ENCODE measurements at places on chromosomes 11 and 22.

DNA sequence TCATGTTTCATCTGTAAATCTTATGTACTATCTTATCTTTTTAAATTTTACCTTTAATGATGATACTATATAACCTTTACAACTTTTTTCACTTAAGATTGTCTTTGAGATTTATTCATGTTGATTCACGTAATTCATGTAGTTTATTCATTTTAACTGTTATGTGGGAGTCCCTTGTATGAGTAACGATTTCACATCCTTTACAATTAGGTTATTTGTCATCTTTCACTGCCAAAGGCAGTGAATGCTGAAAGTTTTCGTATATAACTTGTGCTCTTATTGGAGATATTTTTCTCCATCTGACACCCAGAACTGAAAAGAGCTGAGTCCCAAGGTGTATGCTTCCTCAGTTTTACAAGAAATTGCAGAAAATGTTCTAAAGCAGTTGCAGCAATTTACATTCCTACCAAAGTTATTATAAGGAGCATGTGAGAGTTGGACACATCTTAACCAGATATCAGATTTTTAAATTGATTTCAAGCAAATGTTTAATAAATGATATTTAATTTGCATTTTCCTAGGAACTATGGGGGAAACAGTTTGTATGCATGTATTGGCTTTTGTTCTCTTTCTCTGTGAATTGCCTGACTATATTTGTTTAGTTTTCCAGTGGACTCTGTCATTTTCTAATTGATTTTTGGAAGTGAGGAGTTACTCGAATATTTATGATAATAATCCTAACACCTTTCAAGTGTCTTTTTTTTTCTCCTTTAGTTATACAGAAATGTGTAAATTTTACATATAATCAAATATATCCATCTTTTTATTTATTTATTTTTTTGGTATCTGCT lies 6.4 kb downstream of the ARL14EP start:
- no peak for DNase-seq

DNA sequence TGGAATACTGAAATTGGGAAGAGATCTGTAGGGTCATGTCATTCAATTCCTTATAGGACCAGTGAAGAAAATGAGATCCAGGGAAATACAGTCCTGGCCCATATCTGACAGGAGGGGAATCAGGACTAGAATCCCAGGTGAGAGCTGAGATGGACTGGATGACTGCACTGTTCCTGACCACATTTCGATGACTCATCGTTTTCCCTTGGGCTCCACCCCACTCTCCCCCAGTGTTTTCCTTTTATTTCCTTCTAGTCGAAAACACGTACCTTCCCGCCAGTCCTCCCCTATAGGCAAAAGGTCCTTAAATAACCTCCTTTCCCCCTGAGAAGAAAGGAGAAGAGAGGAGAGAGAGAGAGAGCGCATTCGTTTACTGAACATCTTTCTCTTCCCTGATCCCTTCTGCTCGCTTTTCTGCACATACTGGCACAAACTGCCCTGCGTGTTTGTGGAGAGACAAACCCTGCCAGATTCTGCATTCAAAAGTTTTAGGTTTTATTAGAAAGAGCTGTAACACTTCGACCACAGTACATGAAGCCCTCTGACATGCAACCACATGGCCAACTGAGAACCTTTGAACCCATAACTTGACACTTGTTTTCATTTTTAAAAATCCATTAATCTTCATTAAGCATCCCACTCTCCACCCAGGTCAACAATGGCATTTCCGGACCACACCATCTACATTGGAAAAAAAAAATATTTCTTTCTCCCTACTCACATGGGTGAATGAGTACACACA lies 565.7 kb downstream of the METTL15 start:
- DNase-seq: peak; percentile 61

DNA sequence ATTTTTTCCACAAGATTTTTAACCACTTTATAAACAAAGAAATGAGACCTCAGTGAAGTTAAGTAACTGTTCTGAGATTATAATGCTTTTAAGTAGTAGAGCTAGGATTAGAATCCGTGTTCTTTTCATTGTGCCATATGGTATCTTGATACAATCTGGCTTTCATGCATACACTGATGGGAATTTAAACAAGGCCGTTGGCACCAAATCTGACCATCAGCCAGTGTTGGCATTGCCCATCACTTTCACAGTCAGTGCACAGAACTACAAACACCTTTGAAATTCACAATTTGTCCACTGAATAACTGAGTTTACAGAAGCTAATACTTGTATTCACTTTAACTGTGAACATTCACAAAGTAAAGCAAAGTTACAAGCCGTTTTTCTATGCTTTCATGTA lies 1228.0 kb downstream of the TBC1D22A start:
- no peak for DNase-seq

GRCh38 chr11:100830274-100830673 lies 143.2 kb downstream of the ARHGAP42 start:
- DNase-seq: no peak

DNA sequence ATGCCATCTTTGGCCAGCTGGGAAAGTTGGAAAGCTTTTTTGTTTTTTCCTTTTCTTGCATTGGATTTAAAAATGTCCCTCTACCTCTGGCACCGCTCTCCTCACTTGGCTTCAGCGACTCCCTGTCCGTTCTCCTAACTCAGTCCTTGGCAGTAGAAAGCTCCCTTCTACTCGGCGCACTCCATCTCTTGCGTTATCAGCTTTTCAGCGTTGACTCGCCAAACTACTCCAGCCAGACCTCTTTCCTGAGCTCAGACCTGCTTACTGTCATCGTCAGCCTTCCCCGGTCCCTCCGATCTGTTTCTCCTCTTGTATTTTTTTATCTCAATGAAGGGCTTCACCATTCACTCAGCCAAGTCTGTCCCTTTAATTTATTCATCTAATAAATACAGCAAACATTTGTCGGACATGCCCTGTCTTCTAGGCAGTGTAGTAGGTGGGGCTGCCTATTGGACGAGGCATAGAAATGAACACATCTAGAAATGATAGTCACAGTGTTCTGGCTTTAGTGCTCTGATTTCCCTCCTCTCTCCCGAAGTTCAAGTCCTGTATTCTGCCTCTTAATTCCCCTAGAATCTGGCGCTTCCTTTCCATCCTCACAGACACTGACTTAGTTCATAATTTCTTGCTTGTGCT lies 839 bp downstream of the CEP164 start:
- DNase-seq: peak; percentile 40

GRCh38 chr11:79637219-79637618 lies 196.4 kb upstream of the TENM4 start:
- DNase-seq: no peak

GRCh38 chr22:38761202-38762162 lies 5.7 kb upstream of the SUN2 start:
- DNase-seq: no peak

DNA sequence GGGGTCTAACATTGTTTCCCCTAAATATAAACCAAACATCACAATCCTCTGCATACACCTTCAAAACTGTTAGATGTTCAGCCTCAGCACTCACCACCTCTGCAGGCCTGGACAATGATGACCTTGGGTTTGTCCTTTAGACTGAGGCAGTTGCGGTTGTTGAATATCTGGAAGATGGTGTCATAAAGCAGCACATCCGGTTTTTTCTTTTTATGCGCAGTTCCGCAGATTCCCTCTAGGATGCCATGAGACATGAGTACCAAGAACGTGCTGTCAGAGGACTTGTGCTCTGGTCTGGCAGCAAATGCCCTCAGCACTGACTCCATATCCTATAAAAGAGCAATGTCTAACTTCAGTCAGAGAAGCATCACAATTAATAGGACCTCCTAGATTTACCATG lies 22.8 kb downstream of the CASP5 start:
- DNase-seq: peak; percentile 35

GRCh38 chr11:72045849-72046248 lies 34.5 kb downstream of the NUMA1 start:
- no peak for DNase-seq

GRCh38 chr11:2271327-2272227 lies 1.2 kb upstream of the ASCL2 start:
- DNase-seq: no peak

DNA sequence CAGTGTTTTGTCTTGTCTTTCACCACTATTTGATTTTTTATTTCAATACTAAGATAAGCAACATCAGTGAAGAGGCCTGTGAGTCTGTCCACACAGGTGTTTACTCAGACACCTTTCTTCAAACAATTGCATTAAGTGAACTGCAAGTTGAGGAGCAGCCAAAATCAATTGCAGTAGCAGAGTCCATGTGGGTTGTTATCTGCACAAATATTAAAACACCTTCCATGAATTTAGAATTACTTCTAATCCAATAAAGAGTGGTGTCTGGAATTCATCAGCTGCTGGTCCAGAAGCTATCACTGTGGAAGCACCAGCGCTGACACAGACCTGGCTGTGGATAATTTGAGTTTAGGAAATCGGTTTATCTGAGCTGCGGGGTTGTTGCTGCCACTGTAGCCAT lies 83.5 kb upstream of the FAT3 start:
- no peak for DNase-seq

GRCh38 chr11:134524201-134524600 lies 112.2 kb upstream of the B3GAT1 start:
- no peak for DNase-seq

GRCh38 chr11:16012125-16012751 lies 344.1 kb downstream of the SOX6 start:
- no peak for DNase-seq

DNA sequence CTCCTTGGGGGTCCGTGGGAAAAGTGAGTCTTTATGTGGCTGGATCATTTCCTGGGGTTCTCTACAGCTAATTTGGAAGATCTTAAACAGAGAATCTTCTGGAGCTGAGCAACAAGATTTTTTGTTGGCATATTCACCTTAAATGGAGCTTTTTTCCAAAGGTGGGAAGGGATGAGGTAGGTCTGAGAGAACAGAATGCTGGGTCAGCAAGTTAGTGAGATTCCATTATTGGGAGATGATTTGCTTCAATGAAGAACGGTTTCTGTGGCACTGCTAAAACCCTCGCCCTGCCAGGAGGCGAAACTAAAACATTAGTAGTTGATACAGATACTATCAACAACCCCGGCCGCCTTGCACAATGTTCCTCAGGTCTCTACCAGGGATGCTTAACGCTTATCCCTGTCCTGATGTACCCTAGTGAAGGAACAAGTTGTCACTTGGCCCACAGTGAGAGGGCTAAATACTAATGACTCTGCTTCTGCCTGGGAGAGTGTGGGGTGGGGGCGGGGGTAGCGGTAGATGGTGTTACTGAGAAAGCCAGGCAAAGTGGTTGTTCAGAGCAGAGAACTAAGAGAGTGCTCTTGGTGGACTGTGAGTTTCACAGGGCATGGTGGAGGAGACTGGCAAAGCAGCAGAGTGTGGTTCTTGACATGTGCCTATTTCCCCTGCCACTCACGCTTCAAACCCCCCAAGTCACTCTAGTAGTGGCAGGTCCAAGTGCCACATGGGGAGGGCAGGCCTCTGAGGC lies 63.7 kb upstream of the CYP2D6 start:
- no peak for DNase-seq

DNA sequence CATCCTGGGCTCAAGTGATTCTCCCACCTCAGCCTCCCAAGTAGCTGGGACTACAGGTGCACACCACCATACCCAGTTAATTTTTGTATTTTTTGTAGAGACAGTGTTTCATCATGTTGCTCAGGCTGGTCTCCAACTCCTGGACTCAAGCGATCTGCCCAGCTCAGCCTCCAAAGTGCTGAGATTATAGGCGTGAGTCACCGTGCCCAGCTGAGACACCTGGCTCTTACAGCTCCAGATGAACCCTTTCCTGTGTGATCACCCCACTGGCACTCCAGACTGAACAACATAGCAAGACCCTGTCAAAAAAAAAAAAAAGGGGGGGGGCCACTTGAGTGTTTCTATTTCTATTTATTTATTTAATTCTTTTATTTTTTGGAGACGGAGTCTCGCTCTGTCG lies 1.0 kb upstream of the ADSL start:
- peak; percentile 15 for DNase-seq

DNA sequence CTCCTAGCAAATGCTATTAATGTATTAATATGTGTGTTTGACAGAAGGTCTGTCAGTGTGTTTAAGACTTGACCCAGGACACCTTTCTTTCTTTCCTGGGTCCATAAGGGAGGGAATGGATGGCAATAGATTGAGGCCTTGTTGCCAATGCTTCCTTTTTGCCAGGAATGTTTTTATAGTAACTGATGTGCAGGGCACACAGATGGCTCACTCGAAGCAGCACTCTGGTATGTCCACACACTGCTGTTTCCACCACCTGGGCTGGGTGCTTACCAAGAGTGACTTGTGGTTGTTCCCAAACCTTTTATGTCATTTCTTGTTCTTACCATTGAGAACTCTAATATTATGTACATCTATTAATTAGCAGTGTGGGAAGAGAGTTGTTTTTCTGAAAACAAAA lies 396.9 kb upstream of the SYN3 start:
- no peak for DNase-seq

DNA sequence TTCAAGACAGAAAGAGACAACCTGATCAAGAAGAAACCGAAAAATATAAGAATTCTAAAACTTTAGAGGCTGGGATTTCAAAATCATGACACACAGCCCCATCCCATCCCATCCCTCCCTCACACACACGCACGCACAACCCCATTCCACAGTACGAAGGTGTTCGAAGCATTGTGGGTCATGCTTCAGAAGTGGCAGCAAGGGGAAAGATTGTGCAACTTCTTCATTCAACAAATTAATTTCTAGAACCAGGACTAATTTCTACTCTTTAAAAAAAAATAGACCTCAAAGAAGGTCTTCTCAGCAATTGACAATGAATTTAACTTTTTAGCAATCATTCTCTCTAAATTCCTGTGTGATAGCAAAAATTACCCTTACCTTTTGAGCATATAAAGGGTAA lies 867 bp downstream of the SPA17 start:
- DNase-seq: no peak

GRCh38 chr22:22181341-22181850 lies 63.2 kb upstream of the VPREB1 start:
- no peak for DNase-seq

DNA sequence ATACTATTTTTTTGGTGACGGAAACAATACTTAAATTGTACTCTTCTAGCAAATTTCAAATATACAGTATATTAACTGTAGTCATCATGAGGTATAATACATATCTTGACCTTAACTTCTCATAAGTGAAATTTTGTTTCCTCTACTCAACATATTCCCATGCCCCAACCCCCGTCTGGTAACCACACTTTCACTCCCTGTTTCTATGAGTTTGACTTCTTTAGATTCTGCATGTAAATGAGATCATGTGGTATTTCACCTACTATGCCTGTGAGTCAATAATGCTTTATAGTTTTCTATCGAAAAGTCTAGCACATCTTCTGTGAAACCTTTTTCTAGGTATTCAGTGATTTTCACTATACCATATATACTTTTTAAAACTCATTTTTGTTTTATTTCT lies 663.2 kb downstream of the CNTN5 start:
- no peak for DNase-seq

- peak; percentile 94 for DNase-seq
Observed at GRCh38 chr11:9568854-9569587, 4.4 kb upstream of the WEE1 start.

DNA sequence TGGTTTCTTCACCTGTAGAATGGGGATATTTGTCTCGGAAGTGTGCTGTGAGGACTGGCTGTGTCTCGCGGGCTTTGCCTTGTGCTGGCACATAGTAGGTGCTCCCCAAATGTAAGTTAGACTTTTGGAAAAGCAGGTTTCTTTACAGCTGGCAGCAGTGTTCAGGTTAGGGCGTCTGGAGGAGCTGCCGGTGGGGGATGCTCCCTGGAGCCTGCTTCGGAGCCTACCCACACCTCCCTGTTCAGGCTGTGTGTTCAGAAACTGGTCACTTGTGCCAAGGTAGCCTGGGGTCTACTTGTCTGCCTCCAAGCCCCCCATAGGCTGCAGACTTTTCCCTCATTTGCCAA lies 60.0 kb downstream of the OTOG start:
- DNase-seq: no peak

Data from fibroblast of skin of back (primary cell).